ENCODE measurements at places on chromosomes 12 and 14.

GRCh38 chr12:71980538-71980937 lies 41.9 kb downstream of the TPH2 start:
- no peak for DNase-seq

DNA sequence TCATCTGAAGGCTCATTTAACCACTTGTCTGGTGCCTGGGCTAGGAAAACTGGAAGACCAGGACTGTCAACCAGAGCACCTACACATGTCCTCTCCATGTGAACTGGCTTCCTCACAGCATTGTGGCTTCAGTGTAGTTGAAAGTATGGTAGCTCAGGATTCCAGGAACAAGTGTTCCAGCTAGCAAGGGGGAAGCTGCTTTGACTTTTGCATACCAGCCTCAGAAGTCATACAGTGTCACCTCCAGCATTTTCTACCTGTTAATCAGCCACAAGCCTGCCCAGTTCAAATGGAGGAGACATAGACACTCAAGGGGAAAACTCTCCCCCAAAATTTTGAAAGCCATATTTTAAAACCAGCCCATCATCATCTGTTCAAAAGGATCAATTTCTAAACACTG lies 212.8 kb upstream of the CAND1 start:
- no peak for DNase-seq

- DNase-seq: no peak
Observed at GRCh38 chr12:4080213-4080612, 193.3 kb upstream of the CCND2 start.

DNA sequence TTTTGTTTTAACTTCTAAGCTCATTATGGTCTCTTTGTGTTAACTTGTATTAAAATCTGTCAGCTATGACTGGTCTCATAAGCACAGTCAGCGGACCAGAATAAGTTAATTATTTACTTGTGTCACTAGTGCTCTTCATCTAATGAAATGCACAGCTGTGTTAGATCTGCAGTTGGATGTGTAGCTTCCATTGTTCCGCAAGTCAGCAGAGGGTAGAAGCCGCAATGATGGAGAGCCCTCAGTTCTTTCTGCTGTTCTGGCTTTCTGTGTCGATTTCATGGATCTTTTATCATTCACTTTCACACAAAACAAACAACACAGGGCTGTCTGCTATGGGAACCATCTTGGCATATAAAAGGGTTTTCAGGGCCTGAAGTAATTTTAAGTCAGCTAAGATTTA lies 89.3 kb upstream of the RFX4 start:
- no peak for DNase-seq

GRCh38 chr14:35963209-35963608 lies 137.1 kb downstream of the BRMS1L start:
- no peak for DNase-seq

DNA sequence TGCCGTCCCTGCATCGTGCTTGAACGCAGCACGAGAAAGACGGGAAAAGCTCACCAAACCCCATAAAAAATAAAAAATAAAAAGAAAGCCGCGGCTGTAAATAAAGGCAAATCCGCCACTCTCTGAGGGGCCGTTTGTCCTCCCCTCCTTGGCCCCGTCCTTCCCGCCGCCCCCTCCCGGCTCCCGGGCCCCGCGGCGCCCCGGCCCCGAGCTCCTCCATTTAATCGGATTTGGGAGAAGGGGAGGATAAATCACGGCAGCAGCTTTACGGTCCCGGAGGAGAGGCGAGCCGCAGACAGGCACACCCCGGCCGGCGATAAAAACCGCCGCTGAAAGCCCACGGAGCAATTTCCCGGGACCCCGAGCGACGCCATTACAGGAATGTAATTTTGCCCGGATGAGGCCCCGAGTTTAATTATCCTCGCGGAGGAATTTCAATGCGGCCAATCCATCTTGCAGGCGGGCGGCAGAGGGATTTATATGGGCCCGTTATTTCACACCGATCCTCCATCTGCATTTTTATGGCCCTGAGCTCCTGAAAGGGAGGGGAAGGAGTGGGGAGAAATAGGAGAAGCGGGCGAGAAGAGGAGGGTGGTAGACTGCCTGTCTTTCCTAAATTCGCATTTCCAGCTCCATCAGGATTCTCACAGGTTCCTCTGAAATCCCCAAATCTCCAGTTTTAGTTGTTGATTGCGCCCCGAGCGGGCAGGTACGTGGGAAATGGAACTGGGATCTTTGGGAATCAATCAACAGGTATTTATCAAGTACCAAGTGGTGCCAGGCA lies 1.3 kb upstream of the ATP5MC2 start:
- DNase-seq: no peak

DNA sequence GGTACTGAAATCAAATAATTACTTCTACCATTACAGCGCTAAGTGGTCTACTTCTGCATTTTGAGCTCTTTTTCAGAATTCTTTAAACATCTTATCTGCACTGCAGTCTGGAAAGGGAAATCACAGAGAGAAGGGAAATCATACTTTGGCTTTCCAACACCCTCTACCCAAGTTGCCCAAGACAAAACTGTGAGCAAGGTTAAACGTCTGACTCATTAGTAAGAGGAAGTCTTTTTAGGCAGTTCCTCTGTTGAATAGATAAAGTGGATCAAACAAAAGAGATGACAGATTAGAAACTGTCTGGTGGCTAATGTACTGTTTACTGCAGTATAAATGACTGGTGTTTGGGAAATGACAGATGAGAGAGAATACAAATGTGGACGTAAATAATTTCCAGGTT lies 858.1 kb downstream of the NRXN3 start:
- DNase-seq: no peak

DNA sequence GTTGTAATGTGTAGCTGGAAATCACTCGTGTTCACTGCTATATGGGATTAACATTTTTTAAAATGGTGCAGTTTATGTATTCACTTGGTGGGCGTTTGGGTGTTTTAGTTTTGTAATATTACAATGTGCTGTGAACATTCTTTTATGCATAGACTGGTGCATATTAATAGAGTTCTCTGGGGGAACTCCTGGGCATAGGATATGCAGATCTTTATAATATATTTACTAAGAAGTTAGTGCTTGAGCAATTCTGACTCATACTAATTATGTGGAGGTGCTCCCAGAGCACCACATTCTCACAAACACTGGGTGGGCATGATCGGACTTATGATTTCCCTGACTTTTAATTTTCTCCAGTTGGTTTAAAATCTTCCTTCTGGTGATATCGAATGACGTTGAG lies 342.3 kb downstream of the PDZRN4 start:
- DNase-seq: no peak

DNA sequence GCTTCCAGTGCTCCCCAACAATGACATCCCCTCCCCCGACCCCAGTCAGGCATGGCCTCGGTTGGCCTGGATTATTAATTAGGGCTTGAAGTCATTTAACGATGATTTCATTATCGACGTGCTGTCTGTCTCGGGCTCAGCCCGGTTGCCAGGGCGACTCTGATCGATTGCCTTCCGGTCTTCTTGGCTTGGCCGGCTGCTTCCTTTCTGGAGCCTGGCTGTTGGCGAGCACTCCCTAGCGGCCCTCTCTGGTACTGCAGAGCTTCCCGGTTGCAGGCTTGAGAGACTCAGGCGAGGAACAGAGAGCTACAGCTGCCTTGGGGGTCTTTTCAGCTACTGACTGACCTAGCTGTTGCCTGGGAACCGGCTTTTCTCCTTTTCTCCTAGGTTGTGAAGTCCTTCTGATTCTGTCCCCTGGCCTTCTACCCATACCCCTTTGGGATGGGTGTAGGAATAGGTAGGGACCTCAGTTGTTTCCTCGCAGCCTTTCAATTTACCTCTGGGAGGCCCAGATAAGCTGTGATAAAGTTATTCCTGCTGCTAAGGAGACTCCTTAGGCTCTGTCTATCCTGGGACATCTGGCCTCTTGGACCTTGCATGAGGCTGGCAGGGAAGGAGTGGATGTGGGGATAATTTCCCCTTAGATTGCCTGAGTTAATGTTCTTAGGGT lies 5.5 kb upstream of the CISTR start:
- DNase-seq: peak; percentile 64
